ENCODE measurements at places on chromosomes 12 and 14.

DNA sequence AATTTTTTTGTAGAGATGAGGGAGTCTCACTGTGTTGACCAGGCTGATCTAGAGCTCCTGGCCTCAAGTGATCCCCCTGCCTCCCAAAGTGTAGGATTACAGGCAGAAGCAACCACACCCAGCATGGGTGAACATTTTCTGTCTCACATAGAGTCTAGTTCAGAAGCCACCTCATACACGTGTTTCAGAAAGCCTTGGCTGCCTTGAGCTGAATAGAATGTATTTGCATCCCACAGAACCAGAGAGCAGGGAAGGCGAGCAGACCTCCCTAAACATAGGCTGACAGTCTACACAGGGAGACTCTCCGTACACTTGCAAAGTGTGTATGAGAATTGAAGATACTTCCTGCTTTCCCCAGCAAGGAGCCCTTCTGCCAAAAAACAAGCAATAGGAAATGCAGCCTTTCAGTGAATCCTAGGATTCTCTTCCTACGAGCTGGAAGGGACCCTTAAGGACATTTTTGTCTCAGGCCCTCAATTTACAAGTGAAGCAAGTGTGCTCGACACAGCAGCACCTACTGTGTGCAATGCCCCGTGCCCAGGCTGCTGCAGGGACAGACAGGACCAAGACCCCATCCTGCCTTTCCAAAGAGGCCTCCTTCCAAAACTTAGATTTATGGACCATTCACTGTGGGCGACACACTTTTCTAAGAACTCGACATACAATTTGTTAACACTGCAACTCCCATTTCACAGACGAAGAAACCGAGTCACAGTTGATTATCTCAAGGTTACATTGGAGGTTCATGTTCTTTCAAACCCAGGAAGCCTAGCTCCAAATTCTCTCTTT, 11.2 kb downstream of the NUAK1 start:
- DNase-seq: peak; percentile 10

DNA sequence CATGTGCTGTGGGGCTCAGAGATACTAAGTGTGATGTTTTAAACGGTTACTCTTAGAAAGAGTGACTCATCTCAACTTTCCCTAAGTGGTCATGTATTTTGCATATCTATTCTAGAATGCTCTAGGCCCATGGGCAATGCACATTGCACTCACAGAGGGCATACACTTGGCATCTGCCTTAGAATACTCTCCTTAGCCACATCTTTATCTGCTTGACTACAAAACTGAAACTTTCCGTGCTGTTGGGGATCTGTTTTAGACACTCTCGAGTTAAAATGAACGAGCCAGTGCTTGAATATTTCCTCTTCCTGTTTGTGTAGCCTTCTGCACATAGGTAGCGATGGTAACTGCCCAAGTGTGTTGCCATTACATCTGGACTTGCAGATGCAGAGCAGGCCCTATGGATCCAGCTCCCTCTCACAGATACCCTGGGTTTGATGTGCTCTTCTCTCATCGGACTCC, 180.5 kb downstream of the CAND1 start:
- DNase-seq: no peak

DNA sequence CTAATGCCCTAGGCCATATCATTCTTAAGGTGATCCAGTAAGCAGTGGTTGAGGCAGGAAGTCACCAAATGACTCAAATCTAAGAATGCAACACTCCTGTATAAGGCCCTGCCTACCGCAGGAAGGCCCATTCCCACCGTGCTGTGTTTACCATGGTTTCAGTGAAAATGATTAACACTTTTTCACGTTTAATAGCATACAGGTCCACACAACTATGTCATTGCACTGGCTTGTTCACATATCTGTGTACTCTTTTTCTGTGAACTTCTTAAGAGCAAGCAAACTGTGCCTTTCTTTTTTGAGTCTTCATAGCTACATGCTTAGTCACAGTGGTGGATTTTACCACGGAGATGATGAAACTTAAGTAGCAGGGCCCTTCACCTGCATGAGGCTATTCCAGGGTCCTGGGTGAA, 214.9 kb downstream of the CNTN1 start:
- DNase-seq: no peak

- no peak for DNase-seq
Measured at GRCh38 chr14:62661818-62662217, 383.4 kb downstream of the KCNH5 start.

DNA sequence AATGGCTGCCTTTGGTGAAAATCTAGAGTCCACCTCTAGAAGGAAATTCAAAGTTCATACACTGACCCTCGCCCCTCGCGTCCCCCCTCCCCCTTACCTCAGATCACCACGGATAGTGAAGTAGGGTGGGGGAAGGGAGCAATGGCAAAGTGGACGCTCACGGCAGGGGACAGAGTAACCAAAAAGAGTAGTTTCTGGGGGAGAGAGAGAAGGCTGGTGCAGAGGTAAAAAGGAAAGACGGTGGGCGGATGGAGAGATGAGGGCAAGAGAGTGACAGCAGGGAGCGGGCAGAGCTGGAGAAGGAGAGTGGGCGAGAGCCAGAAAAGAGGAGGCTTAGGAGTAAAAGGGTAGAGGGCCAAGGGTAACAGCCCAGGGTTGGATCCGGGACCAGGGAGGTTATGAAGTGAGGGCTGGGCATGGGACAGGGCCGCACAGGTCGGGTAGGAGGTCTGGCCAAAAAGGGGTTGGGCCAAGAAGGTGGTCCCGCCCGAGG, 423 bp downstream of the ALDH6A1 start:
- DNase-seq: no peak

DNA sequence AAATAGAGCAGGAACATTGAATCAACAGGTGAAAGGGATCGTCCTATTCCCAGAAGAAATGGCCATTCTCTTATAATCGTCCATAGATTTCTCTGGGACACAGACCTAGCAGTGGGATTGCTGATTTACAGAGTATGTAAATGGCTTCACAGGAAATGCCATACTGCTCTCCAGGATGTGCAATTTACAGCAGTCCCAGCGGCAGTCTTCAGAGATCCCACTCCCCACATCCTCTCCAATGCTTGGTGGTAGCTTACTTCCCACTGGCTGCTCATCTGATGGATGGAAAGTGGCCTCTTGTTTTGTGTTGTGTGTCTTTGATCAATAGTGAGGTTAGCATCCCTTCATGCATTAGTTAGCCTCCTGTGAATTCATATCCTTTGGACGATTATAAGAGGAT, 58.1 kb upstream of the PRMT8 start:
- no peak for DNase-seq

DNA sequence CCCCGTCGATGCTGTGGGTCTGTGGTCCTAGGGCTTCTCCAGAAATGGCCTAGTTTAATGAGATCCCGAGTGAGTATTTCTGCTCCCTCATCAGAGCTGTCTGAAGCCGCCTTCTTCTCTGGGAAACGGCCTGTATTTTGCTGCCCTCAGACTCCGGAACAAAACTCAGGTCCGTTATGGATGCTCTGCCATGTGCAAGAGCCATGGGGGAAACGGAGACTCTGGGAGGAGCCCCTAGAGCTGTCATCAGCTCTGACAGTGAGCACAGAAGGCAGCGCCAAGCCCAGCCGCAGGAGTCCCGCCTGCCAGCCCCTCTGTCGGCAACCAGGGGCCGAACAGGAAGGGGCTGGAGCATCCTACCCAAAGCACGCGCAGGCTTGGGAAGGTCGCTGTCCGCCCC, 192.4 kb upstream of the PRMT8 start:
- DNase-seq: no peak

GRCh38 chr12:93572712-93573551, 457 bp downstream of the SOCS2 start:
- no peak for DNase-seq

DNA sequence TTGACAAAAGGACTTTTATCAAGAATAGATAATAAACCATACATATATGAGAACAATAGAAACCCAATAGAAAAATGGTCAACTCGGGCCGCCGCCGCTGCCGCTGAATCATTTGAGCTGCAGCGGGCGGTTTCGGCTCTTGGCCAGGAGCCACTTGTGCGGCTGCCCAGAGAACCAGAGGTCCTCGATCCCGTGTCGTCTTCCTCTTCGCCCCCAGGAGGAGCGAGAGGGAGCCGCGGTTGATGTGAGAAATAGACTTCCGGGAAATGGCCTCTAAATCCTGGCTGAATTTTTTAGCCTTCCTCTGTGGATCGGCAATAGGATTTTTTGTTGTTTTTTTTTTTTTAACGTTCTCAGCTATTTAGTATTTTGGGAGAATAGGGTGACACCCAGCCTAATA, 44.8 kb downstream of the CPSF6 start:
- DNase-seq: peak; percentile 66

DNA sequence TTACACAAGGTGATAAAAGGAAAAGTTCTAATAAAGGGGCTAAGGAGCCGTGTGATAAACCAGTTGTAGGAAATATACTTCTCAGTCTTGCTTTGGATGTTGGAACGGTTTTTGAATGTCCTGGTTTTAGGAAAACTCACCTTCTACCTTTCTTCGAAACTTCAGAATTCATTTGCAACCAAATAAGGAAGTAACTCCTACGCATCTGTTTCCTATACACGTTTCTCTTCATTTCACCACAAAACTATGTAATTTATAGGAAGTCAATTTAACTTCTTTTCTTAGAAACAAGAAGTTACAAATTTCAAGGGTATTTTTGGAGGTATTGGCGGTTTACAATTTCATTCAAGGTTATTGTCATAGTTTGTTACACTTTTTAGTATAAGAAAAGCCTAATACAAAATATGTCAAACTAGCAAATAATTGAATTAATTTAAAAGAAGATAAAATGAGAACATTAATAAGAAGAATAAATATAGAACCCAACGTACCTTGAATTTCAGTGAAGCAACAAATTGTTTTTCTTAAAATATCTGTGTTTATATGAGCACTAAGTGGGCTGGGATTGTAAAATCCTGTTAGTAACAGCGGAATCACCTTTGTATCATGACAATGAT, 33.2 kb upstream of the CD69 start:
- DNase-seq: no peak

- DNase-seq: no peak
Measured at GRCh38 chr14:61474701-61475100, 153.3 kb downstream of the PRKCH start.

DNA sequence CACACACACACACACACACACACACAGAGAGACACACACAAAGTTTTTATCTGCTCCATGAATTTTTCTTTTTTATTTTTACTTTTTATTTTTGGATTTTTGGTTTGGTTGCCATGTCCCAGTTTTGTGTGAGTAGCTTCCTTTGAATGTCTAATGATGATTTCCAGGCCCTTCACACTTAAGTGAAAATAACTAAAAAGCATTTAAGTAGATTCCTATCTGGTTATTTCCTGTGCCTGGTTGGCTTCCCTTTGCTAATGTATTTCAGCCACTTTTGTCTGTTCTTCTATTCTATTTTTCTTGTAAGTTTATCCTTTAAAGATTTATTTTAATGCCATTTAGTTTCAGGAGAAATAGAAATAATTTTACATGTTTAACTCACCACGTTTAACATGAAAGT, 755.4 kb downstream of the SLC6A15 start:
- no peak for DNase-seq
